ENCODE measurements at places on chromosomes 2 and 18.

DNA sequence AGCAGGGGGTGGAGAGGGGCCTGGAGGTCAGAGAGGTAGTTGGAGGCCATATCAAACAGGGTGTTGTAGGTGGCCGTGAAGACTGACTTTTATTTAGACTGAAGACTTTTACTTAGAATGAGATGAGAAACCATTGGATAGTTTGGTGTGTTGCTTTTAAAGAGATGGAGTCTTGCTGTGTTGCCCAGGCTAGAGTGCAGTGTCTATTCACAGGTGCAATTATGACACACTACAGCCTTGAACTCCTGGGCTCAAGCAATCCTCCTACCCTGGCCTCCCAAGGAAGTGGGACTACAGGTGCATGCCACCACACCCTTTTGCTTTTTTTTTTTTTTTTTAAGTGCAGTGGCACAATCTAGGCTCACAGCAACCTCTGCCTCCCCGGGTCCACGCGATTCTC, 2.5 kb upstream of the LRPPRC start:
- no peak for DNase-seq

- no peak for DNase-seq
Measured at GRCh38 chr18:74613381-74613780, 15.7 kb downstream of the ZNF407 start.

- peak; percentile 61 for DNase-seq
Measured at GRCh38 chr2:138829326-138829919, 49.2 kb upstream of the NXPH2 start.

GRCh38 chr2:8514796-8515758, 166.8 kb upstream of the ID2 start:
- no peak for DNase-seq

GRCh38 chr2:169796441-169796840, 2.2 kb upstream of the SSB start:
- no peak for DNase-seq

GRCh38 chr2:68320118-68320641, 431 bp upstream of the CNRIP1 start:
- peak; percentile 13 for DNase-seq

GRCh38 chr2:54332386-54332785, 76.4 kb upstream of the TSPYL6 start:
- no peak for DNase-seq

- DNase-seq = no peak
Measured at GRCh38 chr2:152542995-152543481, 174.2 kb downstream of the PRPF40A start.

GRCh38 chr2:24635181-24635580, 144.1 kb downstream of the NCOA1 start:
- no peak for DNase-seq

DNA sequence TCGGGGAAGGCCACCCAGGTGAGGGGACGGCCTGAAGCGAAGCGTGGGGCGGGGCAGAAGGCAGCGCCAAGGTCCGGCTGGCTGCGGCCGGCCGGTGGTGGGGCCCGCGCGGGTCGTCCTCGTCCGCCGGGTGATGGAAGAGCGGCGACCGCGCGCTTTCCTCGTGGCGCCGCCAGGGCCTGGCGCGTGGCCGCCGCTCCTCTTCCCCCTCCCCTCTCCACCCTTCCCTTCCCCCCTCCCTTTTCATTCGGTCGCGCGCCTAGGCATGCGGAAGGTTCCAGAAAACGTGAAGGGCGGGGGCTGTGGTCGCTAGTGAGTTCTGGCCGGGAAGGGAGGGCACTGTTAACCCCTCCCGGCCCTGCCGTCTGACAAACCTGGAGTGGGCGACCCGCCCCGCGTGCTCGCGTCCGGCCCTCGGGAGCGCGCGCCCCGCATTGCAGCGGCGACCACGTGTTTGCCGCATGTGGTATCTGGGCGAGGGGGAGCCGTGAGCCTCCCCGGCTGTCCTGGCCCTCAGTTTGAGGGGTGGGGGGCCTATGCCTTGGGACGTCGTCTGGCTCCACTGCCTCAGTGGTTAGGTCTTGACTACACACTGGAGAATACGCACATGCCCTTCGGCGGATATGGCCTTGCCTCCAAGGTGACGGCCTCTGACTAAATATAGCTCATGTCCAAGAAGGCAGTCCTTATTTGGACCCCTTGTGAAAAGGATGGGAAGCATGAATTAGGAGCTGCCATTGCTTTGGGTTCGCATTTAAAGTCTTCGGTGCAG, 579 bp downstream of the MAT2A start:
- DNase-seq = peak; percentile 56

DNA sequence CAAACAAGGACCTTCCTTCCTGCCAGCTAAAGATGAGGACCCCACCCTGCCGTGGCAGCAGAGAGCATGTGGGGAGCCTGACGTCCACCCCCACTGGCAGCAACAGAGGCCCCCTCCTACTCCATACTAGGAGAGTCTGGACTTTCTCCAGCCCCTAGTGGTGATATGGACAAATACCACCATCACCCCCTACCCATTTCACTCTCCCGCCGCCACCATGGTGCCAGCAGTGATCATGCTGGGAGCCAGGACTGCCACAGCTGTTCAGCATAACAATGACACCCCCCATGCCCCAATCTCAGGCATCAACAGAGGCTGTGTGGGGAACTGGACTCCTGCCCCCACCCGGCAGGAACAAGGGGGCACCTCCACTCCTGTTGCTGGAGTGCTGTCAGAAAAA, 42.7 kb upstream of the ATP9B start:
- no peak for DNase-seq

DNA sequence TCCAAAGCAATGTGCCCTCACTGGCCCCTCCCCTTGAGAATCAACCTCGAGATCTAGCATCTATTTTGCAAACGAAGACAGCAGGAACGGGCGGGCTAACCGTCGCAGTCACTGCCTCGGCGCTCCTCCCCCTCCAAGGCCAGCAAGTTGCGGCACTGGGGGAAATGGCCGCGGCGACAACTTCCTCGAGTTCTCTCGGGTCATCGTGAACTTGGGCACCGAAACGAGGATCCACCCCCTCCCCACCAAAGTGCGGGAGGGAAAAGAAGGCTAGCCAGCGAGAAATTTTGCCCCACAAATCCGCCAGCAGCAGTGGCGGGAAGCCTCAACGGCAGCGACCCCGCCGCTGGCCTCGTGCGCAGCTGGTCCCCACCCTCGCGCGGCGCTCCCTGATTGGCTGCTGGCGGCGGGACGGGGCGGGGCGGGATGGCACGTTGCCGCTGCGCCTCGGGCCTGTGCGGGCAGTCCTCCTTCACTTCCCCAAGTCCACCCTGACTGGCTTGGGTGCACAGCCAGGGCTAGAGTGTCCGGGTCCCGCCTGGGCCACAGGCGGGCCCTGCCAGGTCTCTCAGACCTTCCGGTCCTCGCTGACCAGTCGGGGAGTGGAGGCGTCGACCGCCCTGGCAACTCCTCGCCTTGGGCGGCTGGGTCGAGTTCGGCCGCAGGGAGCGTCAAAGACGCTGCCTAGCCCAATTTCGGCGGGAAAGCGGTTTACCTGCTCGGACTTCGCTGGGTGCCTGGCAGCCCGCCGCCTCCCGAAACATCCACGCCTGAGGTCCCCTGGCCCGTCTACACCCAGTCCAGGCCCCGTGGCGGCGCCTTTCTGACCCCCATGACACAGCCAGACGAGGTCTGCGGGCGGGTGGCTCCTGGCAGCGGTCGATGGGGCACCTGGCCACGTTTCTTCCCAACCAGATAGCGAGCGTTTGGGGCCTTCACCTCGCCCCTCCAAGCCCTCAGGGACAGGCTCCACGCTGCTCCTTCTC, at the start of gene BOLL:
BOLL (minus strand) TSS at position 364 of the 986 bp plus-strand sequence. CDS start 3,469 bp downstream, outside the sequence.
- no peak for DNase-seq

- no peak for DNase-seq
Measured at GRCh38 chr2:32009516-32010256, 1.1 kb downstream of the MEMO1 start.

DNA sequence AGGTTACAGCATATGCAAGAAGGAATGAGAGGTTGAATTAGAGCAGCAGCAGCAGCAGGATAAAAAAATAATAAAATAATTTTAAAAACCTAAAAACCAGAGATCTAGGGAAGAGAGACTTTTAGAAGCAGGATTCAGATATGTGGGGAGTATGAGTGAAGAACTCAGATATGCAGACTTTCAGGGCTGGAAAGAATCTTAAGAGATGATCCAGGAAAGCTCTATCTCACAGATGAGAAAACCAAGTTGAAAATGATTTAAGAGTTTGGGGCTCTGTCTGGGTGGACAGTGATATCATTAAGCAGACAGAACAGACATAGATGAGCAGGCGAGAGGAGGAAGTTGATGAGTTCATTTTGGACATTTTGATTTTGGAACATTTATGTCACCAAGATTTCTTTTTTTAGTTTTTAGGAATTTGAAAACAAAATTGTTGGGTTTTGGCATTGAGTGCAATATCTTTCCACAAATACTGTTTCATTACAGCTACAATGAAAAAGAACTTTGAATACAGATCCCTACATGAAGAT, 31.8 kb downstream of the BCL2 start:
- DNase-seq = no peak

GRCh38 chr2:46296216-46296839, 879 bp upstream of the EPAS1 start:
- DNase-seq = no peak

GRCh38 chr2:185466915-185467314, 271.7 kb upstream of the FSIP2 start:
- no peak for DNase-seq

DNA sequence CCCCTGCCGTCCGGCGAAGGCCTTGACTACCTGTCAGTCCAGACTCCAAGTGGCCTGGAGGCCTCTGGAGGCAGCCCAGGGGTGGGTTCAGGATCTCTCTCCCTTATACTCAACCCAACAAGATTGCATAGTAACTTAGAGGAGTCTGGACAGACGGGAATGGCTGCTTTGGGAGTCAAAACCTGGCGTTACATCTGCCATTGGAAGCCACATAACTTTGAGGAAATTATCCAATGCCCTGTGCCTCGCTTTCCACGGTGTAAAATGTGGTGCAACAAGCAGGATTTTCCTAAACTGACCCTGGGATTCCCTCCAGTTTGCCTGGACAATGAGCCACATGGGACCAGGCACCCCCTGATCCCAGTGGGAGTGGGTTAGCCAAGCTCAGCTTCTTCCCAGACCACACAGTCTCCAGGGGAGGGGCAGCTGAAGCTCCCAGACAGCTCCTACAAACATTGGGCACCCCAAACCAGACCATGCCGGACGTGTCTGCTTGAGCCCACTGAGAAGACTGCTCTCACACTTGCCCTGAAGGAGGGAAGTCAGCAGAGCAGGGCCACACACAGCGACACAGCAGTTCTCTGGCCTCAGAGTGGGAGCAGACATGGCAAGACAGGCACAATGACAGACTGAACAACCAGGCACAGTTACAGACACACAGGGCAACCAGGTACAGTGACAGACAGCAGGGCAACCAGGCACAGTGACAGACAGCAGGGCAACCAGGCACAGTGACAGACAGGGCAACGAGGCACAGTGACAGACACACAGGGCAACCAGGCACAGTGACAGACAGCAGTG, 65.6 kb upstream of the RAB6C start:
- DNase-seq = no peak

GRCh38 chr2:101307503-101307902, 998 bp downstream of the RNF149 start:
- no peak for DNase-seq

DNA sequence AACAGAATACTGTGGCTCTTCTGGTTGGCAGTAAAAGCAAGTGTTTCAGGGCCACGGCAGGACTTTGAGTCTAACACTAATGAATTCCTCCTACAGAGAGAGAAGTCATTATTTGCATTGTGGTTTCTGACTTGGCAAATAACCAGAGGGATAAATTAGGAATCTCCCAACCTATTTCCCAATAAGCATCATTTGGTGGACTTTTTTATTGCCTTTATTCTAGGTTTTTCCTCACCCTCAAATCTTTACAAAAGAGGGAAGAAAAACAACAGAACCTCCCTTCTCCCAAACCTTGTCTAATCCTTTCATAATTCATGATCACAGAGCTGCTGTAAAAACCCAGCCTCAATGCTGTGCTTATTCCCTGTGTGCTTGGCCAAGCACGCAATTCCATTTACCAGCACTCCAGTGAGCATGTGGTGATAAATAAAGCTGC, 179.7 kb downstream of the AGPS start:
- DNase-seq = no peak

DNA sequence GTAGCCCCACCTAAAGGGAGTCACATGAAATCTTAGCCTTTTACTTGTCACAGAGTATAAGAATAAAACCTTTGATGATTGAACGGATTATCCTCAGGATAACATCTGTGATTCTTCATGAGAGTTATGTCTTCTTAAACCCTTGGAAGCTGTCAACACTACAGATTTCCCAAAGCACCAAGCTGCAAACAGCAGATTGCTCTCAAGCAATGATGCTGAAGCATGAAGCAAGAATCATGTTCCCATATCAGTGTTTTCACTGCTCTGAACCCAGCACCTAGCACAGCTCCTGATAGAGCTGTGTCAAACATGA, 47.6 kb upstream of the CELF4 start:
- DNase-seq = no peak

DNA sequence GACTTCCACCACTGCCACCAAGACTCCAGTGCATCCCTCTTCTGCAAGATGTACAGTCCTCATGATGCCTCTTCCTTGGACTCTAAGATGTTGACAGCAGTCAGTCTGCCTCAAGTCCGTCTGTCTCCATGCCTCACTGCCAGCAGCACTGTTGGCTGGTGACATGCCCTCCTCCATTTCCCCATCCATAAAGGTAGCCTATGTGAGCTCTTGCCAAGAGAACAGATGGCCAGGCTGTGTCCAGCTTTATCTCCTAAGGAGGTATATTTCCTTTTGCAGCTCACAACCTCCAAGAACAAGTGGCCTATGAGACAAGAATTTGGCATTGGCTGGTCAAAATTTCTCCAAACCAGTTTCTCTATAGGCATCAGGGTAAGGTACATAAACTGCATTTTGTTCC, 149.3 kb upstream of the HNRNPA3 start:
- DNase-seq = no peak

DNA sequence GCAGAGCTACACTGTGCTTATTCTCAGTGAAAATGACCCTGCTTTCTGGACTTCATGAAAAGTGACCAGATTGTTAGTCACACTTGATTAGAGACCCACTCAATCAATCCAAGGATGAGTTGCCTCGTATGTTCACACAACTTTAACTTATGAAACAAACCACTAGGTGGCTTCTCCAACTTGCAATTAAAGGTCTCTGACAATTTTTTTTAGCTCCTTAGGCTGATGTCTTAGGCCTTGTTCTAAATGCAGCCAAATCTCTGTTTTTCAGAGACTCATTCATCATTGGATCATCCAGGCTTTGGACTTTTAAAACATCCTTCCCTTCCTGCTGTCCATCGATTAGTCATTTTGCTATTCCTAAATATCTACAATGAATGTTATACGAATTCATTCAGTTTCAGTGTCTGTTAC, 63.4 kb downstream of the MREG start:
- peak; percentile 56 for DNase-seq

DNA sequence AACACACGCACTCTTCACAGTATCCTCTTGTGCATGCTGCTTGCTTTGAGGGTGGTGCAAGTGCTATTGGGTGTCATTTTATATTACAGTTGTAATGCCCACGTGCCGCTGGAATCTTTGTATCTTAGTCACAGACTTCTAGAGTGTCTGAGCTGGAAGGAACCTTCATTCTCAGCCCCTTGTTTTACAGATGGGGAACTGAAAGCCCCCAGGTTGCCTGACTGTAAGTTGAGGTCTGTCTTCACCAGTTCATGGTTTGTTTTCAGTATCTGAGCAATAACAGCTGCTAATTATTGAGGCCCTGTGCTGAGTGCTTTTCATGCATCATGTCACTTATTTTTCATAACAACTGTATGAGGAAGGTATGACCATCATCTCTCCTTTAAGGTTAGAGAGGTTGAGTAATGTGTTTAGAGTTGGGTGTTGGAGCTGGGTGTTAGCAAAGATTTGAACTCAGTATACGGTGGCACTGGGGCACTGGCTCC, 77.0 kb downstream of the PRKCE start:
- DNase-seq = no peak

All from NCI-H460 (cell line).